ENCODE measurements at places on chromosomes 5 and 9. TPM values are rescaled to one million over a fixed set of nuclear protein-coding genes. Genes with fewer than 3 reads are reported as not detected.

GRCh38 chr5:179816796-179817469, 3.8 kb upstream of the SQSTM1 start:
- DNase-seq, result no peak

- peak; percentile 81 for DNase-seq
These were observed 1.5 kb downstream of the PARP8 start for GRCh38 chr5:50667653-50668595.

DNA sequence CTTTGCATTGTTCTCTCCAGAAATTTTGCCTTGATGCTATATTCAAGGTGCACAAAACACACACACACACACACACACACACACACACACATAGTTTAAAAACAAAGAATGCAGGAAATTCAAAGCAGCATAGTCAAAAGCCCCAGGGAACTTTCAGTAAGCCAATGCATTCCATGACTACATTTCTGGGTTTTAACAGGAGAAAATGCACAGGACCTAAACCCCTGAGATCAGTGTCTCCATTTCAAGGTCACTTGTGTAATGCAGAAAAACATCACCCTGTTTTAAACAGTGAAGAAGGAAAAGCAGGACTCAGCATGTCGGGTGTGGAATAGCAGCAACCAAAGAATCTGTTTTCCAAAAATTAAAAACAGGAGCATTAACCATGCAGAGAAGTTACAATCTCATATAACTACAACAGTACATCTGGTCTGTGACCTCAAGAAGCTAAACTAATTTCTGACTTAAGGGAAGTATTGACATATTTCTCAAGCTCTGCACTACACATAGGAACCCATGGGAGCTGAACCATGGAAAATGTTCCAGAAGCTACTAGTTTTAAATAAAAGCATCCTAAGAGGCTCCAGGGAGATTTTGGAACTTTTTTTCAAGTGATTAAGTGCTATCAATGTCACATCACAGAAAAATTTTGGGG, 296.7 kb downstream of the HINT1 start:
- peak; percentile 23 for DNase-seq

Gene PPP3R2
- total RNA-seq, result not detected

DNA sequence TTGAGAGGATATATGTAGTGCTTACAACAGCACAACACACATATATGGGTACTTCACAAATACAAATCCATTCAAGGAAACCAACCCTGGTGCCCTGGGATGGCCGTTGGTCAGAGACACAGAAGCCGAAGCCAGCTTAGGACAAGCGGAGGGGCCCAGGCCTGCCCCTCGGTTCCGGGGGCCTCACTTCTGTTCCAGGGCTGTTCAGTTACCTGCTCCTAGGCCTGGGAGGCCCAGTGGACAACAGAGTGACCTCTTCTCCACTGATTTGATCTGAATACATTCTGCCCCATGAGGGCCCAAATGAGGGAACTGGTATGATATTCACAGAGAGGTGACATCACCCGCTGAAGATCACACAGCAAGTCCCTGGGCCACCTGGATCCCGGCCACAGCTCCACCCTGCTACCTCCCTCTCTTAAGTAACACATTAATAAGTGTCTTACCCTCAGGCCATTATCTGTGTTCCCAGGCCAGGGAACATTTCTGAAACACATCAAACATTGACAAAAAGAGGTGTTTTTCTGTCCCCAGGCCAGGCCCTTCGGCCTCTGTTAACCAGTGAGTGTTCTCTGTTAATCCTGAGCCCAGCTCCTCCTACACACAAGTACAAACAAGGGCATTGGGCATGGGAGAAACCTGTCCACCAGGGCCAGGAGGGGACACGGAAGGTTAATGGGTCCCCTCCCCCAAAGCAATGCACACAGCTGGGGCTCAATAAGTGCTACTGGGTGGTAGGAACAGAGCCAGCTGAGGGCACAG, 4.5 kb upstream of the GRHPR start:
- no peak for DNase-seq

DNA sequence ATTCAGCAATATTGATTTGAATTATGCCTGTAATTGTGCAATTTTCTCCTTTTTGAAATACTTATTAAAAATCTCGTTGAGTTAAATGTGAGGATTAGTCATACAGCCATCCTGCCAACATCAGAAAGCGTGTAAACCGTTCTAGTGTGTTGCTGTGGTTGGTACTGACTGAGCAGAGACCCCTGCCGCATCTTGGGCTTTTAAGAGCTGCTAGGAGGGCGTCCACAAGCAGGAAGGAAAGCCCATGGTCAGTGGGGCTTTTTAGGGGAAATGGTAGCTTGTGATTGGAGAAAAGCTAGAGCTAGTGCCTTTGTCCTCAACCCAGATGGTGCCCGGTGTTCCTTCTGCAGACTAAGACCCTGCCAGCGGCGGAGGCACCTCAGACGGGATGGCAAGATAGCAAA, 1.3 kb downstream of the SDHA start:
- DNase-seq, result peak; percentile 27

DNA sequence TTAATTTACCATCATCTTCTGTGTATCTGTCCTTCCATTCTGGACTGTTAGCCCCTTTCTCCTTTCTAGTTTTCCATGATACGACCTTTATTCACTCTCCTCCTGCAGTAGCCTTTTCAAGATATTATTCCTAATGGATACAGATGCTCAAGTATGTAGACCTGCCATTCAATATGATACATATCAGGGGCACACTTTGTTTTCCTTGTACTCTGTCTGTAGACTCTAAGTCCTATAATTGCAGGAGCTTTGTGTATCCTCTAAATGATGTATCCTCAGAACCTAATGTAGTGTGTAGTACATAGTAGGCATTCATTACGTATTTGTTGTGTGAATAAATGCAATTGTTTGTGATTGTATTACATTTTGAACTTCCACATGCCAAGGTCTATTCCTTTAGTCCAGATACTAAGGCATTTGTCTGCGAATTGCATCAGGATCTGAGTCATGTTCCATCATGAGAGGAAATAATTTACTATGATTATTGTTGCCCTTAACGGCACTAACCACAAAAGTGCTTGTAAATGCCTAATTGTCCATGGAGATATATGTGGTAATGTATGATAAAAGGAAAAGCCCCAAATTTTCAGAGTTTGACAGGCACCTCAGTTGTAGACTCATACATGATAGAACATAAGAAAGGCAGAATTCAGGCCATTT, 57.1 kb upstream of the IZUMO3 start:
- DNase-seq, result no peak

- peak; percentile 89 for DNase-seq
These were observed 32.6 kb upstream of the TMOD1 start for GRCh38 chr9:97468658-97469448.

DNA sequence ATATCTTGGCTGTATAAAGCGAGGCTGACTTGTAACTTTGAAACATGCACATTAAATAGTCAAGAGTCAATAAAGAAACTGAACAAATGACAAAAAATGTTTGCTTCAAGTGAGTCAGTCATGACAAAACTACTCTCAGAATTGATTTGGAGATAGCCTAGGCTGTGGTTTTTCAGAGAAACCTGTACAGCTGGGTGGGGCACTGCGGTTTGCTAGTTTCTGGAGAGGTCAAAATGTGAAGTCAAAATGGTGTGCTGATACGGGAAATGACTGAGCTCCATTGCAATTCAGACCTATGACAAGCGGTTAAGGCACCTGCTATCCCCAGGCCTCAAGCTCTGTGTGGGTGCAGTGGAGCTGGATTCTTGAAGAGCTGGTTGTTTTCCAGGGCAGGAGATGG, 10.3 kb upstream of the CD180 start:
- no peak for DNase-seq

Gene ADAMTS12
- total RNA-seq, result 28.7 TPM

Gene SLC34A3
- not detected for total RNA-seq

- no peak for DNase-seq
These were observed 68.1 kb upstream of the SPIN1 start for GRCh38 chr9:88319936-88320747.

DNA sequence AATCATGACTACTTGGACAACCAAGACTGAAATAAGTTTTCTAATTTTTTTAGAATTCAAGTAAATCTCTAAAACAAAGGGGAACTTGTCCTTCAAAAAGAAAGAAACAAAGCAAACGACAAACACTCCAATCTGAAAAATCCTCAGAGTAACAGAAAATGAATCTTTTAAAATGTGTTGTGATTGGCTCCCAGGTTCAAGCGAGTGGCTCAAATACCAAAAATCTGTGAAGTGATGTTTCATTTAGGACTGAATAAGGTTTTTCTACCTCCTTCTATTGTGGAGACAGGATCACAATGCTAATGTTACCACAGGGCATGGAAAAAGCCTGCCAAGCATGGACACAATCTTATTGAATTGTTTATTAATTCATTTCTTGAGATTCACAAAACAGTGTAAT, 415.7 kb downstream of the RAB3C start:
- DNase-seq, result no peak
